ENCODE measurements at places on chromosomes 11 and 22.

DNA sequence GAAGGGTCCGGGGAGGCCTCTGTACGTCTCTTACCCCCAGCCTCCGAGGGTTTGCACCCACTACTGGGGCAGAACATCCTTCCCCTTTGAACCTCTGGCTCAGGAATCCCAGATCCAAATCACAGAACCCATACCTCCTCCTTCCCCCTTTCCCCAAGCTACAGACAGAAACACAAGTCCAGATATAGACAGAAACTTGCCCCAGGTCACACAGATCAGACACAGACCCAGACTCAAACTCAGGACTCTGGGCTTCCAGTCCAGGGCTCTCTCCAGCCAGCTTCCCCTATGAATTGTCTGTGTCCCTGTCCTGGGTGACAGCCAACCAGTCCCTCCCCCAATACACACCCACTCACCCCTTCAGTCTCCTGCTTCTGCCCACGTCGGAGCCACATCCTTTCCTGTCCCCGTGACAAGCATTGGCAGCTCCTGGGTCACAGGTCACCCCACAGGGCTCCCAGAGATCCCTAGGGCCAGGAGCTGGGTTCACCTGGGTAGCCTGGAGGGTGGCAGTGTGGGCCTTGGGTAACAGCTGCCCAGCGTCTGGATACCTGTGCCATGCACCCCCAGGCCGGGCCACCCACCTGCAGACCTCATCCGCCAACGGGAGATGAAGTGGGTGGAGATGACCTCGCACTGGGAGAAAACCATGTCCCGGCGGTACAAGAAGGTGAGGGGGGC, 772 bp downstream of the TBC1D10C start:
- no peak for DNase-seq

- no peak for DNase-seq
Observed at GRCh38 chr11:15940462-15941205, 415.7 kb downstream of the SOX6 start.

GRCh38 chr11:45102361-45102809, 44.1 kb upstream of the PRDM11 start:
- DNase-seq, result no peak

DNA sequence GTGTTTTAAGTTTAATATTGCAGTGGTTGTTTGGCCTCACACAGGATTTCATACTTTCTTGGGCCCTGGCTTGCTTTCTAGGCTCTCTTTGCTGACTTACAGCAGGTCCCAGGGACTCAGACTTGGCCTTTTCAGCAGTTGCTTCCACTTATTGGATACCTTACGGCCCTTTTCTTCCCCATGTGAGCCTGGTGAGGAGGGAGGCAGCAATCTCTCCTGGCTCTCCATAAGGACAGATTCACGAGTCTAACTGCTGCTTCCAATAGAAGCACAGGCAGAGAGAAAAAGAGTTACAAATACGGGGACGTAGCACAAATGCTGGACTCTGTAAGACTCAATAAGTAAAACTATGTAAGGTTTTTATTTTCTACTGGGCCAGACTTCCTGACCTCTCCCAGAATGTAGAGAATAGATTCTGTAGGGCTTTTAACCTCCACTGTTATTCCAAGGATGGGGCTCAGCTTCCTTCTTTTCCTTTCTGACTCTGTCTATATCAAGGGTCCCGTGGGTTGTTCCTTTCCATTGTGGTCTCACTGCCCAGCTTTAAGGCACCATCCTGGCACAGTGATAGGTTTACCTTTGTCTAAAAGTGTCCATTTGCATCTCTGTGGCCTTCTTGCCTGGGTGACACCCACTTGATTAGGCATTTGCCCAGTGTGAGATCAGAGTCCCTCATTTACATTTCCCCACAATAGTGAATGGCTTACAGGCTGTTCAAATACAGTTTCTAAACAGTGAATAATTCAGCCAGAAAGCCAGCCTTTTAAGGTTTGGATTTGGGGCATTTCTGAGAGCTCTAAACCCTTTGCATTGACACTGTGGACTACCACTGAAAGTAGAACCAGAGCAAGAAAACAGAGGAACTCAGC, 92.8 kb downstream of the RASSF10 start:
- no peak for DNase-seq

DNA sequence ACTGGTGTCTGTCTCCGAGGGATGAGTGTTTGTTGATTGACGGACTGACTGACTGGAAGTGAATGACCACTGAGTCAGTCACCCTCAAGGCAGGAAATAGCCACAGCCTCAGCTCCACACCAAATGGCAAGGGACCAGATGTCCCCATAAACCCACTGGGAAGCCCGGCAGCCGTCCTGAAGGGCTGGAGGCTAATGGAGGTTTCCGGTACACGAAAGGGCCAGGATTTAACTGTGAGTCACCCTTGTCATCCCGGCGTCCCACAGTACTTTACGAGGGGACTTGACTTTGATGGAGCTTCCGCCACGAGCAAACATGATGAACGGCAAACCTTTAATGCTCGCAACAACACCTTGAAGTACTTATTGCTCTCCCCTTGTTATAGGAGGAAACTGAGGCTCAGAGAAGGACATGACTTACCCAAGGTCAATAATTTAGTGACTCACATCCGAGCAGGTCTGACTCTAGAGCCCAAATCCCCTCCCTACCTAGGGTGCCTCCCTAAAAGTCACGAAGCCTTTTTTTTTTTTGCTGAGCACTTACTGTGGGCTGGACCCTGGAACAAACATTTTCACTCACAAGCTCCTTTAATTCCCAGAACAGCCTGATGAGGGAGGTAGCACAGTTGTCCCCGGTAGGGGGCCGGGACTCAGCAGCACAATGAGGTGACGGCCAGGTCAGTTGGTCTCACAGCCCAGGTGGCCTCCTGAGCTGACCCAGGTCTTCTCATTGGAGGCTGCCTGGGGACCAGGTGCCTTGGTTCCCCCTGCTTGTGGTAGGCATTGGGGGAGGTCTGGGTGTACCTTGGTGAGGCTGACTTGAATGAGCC, 25.2 kb upstream of the GCAT start:
- peak; percentile 59 for DNase-seq

DNA sequence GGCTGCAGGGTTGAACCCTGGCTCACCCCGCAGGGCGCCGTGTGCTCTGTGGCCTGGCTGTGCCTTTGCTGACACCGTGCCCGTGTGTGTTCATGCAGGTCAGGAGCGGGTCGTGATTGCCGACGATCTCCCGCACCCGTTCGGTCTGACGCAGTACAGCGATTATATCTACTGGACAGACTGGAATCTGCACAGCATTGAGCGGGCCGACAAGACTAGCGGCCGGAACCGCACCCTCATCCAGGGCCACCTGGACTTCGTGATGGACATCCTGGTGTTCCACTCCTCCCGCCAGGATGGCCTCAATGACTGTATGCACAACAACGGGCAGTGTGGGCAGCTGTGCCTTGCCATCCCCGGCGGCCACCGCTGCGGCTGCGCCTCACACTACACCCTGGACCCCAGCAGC, 47.0 kb upstream of the PPP6R3 start:
- DNase-seq, result no peak

- no peak for DNase-seq
Observed at GRCh38 chr22:42111798-42112197, 18.8 kb downstream of the CYP2D6 start.
